Lung (tissue), 17 donors: ENCODE measurements at places on chromosomes 13 and 19. TPM values are rescaled to one million over a fixed set of nuclear protein-coding genes. Genes with fewer than 3 reads are reported as not detected.

Gene ZNF443
- 9.4 TPM for total RNA-seq

- H3K4me1 ChIP-seq: no peaks in the 10 kb centered on the region
- DNase-seq: no peak
- no peak overlapping the region for H3K4me3 ChIP-seq
- no peaks in the 10 kb centered on the region for H3K36me3 ChIP-seq
Observed at GRCh38 chr13:25463496-25463895, 91.7 kb downstream of the ATP8A2 start.

DNA sequence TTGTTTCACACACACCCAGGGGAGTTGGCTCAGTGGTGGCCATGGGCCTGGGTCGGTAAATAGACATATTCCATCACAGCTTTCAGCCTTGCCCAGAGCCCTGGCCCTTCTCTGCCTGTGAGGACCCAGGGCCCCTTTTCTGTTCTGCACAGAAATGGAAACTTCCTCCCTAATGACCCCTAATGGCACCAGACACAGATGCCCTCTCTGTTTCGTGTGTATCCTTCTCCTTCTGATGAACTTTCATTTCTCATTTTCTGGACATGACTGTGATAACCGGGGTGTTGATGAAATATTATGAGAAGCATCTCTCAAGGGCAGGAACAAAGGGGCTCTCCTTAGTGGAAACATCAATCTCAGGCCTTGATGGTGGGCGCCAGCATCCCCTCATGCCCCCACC lies 12.8 kb downstream of the LILRA1 start:
- H3K36me3 ChIP-seq: no peaks in the 10 kb centered on the region
- no peak overlapping the region for H3K27ac ChIP-seq
- no peak overlapping the region for H3K4me3 ChIP-seq

GRCh38 chr13:27194209-27194608 lies 22.6 kb upstream of the USP12 start:
- no peaks in the 10 kb centered on the region for H3K36me3 ChIP-seq
- H3K4me3 ChIP-seq: no peak overlapping the region
- no peak overlapping the region for H3K27ac ChIP-seq
- H3K27me3 ChIP-seq: no peaks in the 10 kb centered on the region

DNA sequence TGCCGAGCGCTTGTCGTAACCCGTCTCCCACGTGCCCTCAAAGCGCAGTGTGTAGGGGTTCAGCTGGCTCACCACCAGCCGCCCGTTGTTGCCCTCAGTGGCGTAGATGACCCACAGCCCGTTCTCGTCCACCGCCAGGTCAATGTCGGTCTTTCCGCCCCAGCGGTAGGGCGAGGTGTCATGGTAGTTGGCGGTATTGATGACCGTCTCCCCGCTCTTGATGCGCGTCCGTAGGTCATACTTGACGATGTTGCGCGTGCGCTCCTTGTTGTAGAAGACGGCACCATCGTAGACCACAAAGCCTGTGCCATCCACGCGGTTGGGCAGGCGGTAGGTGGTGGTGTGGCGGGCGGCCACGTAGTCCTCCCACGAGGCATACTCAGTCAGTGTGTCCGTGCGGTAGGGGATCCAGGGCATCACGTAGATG lies 26.5 kb upstream of the ASF1B start:
- peaks cover 17% of the 10 kb centered on the region for H3K36me3 ChIP-seq
- DNase-seq: no peak
- peaks cover 7% of the 10 kb centered on the region for H3K4me1 ChIP-seq

- DNase-seq: peak; percentile 42
- H3K36me3 ChIP-seq: no peaks in the 10 kb centered on the region
- no peak overlapping the region for H3K4me3 ChIP-seq
- H3K27ac ChIP-seq: no peak overlapping the region
- H3K4me1 ChIP-seq: no peaks in the 10 kb centered on the region
Observed at GRCh38 chr13:70623239-70623638, 515.0 kb upstream of the KLHL1 start.

Gene KLK15
- total RNA-seq: not detected

GRCh38 chr19:31586282-31586681 lies 237.0 kb upstream of the TSHZ3 start:
- no peak for DNase-seq
- H3K4me1 ChIP-seq: no peaks in the 10 kb centered on the region
- H3K36me3 ChIP-seq: no peaks in the 10 kb centered on the region
- H3K4me3 ChIP-seq: no peak overlapping the region
- no peak overlapping the region for H3K27ac ChIP-seq
- no peaks in the 10 kb centered on the region for H3K27me3 ChIP-seq

DNA sequence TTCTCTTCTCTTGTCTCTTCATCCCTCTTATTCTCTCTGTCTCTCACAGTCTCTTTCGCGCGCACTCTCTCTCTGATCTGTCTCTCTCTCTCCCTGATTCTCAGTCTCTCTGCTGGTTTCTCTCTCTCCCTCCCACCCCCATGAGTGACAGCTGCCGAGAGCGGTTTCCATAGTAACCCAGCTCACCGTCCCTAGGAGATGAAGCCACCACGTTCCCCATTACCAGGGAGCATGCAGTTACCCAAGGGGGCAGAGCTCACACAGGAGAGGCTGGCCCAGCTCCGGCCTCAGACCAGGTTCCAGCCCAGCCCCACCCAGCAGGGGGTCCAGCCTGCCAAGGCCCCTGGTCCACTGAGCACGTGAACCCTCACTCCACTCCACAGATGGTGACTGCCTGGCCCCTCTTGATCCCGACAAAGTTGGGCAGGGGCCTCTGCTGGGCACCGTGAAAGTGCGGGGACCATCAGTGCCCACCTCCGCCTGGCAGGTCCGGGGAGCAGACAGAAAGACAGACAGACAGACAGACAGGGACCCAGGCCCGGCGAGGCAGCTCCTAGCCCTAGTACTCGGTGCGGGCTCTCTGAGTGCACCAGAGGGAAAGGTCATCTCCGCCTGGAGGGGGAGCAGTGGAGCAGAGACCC lies 50.6 kb downstream of the CELF5 start:
- no peak overlapping the region for H3K4me3 ChIP-seq
- DNase-seq: no peak
- peaks cover 7% of the 10 kb centered on the region for H3K27me3 ChIP-seq
- H3K27ac ChIP-seq: no peak overlapping the region

DNA sequence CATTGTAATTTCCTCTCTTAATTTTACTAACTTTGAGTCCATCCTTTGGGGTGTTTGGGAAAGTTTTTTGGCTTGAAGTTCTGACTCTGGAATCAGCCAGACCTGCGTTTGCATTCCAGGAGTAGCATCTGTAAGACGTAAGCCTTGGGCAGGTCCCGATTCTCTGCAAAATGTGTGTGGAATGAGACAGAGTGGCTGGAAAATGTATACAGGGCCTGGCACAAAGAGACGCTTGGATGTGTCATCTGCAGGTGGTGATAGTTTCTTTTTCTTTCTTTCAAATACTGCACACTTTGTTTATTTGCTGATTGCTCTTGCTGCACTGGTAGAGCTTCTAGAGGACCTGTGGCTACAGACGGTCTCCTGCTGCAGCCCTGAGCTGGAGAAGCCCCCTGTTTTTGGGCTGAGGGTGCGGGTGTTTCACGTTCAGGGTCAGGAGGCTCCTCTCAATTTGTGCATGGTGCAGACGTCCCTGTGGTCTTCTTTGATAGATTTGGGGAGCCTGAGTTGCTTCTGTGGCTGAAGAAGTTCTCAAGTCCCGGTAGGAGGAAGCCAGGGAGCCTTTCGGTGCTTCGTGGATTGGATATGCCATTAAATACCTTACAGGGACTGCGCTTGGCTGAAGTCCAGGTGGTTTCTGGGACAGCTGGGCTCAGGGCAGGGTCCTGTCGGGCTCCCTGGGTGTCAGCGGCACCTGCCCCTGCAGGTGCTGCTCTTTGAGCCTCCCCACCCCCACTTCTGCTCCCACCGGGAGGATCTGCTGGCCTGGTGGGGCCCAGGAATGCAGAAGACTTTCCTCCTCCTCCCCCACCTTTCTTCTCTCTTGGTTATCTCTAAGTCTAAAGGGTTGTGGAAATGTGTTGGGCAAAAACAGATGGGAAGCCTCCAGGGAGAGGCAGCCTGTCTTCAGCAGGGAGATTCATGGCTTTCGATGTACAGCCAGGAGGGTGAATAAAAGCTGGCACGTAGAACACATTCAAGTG lies 44.0 kb upstream of the GAS6 start:
- no peak for DNase-seq
- H3K36me3 ChIP-seq: no peaks in the 10 kb centered on the region
- H3K27me3 ChIP-seq: no peaks in the 10 kb centered on the region
- H3K4me3 ChIP-seq: no peak overlapping the region
- no peak overlapping the region for H3K27ac ChIP-seq
- H3K4me1 ChIP-seq: no peaks in the 10 kb centered on the region

Gene PDE4C
- 32.4 TPM for total RNA-seq

Gene HSD17B14
- 17.9 TPM for total RNA-seq

- H3K4me1 ChIP-seq: peaks cover 4% of the 10 kb centered on the region
- H3K27ac ChIP-seq: no peak overlapping the region
- H3K27me3 ChIP-seq: no peaks in the 10 kb centered on the region
- H3K36me3 ChIP-seq: peaks cover 48% of the 10 kb centered on the region
- H3K4me3 ChIP-seq: no peak overlapping the region
Observed at GRCh38 chr13:112812306-112813055, 122.6 kb downstream of the ATP11A start.

DNA sequence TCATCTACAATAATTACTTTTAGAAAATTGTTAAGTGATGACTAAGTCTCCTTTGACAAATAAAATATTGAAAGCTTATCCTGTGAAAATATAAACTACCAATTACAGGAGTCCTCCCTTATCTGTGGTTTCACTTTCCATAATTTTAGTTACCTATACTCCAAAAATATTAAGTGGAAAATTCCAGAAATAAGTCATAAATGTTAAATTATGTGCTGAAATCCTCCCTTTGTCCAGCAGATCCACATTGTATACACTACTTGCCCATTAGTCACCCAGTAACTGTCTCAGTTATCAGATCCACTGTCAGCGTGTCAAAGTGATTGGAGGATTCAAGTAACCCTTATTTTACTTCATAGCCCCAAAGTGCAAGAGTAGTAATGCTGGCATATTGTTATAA lies 98.1 kb downstream of the SERP2 start:
- H3K36me3 ChIP-seq: no peaks in the 10 kb centered on the region
- no peak overlapping the region for H3K4me3 ChIP-seq
- H3K27ac ChIP-seq: no peak overlapping the region
- no peak for DNase-seq
- no peaks in the 10 kb centered on the region for H3K4me1 ChIP-seq

DNA sequence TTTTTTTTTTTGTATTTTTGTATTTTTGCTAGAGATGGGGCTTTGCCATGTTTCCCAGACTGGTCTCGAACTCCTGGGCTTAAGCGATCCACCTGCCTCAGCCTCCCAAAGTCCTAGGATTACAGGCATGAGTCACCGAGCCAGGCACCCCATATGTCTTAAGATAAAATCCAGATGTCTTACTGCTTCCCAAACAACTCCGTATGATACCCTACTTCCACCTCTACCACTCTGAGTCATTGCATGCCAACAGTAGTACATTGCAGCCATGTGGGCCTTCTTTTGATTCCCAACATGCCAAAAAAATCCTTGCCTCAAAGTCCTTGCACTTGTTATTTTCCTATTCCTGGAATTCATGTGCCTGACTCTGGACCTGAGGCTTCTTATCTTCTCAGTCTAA lies 799.2 kb downstream of the GPC5 start:
- H3K4me1 ChIP-seq: peaks cover 10% of the 10 kb centered on the region
- no peak overlapping the region for H3K27ac ChIP-seq
- H3K4me3 ChIP-seq: no peak overlapping the region
- no peaks in the 10 kb centered on the region for H3K36me3 ChIP-seq
- no peak for DNase-seq

Gene NCLN
- 24.8 TPM for total RNA-seq

Gene PEAK3
- 0.31 TPM for total RNA-seq

Gene SULT2A1
- total RNA-seq: not detected

DNA sequence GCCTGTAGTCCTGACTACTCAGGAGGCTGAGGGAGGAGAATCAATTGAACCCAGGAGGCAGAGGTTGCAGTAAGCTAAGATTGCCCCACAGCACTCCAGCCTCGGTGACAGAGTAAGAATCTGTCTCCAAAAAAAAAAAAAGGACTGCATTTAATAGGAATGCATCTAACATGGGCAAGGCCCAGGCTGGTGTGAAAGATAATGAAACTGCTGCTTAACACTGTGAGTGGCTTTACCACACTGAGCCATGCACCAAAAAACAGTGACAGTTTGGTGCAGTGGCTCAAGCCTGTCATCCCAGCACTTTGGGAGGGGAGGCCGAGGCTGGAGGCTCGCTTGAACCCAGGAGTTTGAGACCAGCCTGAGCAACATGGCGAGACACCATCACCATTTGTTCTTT lies 8.6 kb downstream of the GTF2F1 start:
- DNase-seq: no peak
- peaks cover 58% of the 10 kb centered on the region for H3K36me3 ChIP-seq
- H3K27ac ChIP-seq: no peak overlapping the region

GRCh38 chr13:80666782-80667552 lies 326.0 kb upstream of the SPRY2 start:
- no peak overlapping the region for H3K27ac ChIP-seq
- H3K27me3 ChIP-seq: no peaks in the 10 kb centered on the region
- no peaks in the 10 kb centered on the region for H3K36me3 ChIP-seq
- H3K4me1 ChIP-seq: no peaks in the 10 kb centered on the region
- H3K4me3 ChIP-seq: no peak overlapping the region
- no peak for DNase-seq

- no peak overlapping the region for H3K4me3 ChIP-seq
- peaks cover 5% of the 10 kb centered on the region for H3K36me3 ChIP-seq
- peak overlapping the region; percentile 76 for H3K27ac ChIP-seq
- no peaks in the 10 kb centered on the region for H3K27me3 ChIP-seq
- DNase-seq: no peak
Observed at GRCh38 chr19:17020823-17021222, 5.8 kb downstream of the CPAMD8 start.

DNA sequence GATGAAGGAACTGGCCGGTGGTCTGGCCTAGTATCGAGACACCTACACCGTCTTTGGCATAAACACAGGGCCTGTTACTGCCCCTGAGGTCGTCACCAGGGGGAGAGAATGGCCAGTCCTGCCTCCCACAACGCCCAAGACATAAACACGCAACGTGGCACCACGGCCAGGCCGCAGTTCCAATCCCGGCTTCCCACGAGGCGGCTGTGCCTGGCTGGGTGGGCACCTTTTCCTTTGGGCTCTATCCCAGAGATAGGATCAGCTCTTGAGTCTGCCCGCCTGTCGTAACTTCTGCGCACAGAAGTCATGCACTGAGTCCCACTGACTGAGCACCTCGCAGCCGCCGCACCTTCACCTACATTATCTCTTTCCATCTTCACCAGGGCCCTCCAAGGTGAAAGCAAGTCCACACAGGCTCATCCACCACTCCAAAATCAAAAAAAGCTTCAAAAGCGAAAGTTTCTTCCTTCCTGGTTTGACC lies 1.1 kb downstream of the MIER2 start:
- peaks cover 2% of the 10 kb centered on the region for H3K27me3 ChIP-seq
- peaks cover 24% of the 10 kb centered on the region for H3K4me1 ChIP-seq
- peak overlapping the region; percentile 63 for H3K4me3 ChIP-seq
- H3K27ac ChIP-seq: peak overlapping the region; percentile 73
- H3K36me3 ChIP-seq: no peaks in the 10 kb centered on the region

DNA sequence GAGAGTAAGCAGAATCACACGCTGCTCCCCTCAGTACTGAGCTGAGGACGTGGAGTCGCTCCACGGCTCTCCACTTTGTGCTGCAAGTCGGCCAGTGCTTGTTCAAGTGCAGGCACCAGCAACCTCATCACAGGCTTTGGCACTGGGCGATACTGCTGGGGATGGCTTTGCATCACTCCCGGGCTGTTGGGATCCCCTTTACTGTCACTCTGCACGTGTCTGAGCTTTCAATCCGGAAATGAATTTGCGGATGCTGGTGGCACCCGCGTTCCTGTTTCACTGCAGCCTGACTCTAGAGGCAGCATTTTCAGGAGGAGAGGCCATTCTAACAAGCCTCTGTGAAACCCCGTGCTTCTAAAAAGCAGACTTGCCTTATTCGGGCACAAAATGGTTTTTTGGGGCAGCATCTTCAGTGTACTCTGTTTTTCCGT lies 19.1 kb downstream of the SMARCA4 start:
- H3K36me3 ChIP-seq: peaks cover 6% of the 10 kb centered on the region
- DNase-seq: no peak
- H3K4me3 ChIP-seq: no peak overlapping the region
- peaks cover 13% of the 10 kb centered on the region for H3K4me1 ChIP-seq
- H3K27ac ChIP-seq: no peak overlapping the region

Gene CRB3
- 55.1 TPM for total RNA-seq
